ENCODE measurements at places on chromosomes 2 and 18.

DNA sequence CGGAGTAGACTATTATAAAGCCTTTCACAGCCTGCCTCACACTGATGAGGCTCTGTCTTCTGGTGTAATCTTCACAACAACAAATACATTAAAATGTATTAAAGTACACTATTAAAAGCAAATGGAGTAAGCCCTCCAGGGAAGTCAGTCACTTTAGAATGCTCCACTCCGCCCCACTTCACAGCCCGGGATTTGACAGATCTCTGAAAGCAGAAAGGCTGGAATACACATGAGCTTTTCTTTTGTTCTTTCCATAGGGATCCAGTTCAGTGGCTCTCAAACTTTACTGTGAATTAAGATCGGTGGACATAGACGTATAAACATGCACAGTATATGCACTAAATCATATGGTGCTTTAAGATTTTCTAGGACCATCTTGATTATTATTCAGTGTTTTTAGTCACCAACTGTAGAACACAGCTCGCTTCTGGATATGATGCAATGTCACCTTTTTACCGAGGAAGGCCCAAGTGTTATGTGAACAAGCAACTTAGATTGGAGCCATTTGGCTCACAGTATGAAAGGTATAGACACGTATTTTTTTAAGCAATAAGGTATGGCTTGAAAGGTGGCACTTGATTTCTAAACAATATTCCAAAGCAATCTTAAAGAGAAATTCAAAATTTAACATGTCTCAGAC is 151.1 kb downstream of the PRKCE start:
- DNase-seq = no peak

GRCh38 chr2:120476141-120476540 is 130.2 kb downstream of the INHBB start:
- DNase-seq = no peak

GRCh38 chr2:196660244-196660643 is 20.7 kb downstream of the CCDC150 start:
- DNase-seq = no peak

GRCh38 chr2:205218056-205218455 is 464.2 kb upstream of the NRP2 start:
- DNase-seq = no peak

DNA sequence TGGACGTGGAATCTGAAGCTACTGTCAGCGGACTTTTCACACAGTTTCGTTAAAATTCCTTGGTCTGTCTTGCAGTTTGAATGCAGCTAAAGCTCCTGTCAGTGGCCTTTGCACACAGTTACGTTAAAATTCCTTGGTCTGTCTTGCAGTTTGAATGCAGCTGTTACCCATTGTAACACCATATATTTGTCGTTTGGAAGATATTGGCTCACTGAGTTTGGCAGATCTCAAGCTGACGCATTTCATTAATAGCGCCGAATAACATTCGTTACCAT is 1.0 kb downstream of the LIMS1 start:
- DNase-seq = no peak

DNA sequence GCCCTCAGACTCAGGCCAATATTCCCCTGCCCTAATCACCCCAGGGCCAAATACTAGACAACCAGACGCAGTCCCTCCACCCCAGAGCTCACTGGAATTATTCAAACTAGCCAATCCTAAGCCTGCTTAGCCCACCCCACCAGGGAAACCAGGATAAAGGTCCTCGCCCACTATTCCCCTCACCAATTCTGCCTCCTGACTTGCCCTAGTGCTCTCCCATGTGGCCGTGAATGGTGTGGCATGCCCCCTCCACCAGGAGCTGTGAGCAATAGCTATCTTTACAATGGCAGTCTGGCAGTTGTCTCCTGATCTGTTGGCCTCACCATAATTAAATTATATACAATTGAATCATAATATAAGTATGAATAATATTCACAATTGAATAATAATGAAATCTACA is 42.3 kb downstream of the FAM124B start:
- peak; percentile 74 for DNase-seq
